NCI-H526 treated with DMSO at 0.1 percent for 48 hours (cell line): ENCODE measurements at places on chromosomes 12 and 14.

GRCh38 chr14:51302295-51303030, 62.4 kb downstream of the TMX1 start:
- DNase-seq: no peak

DNA sequence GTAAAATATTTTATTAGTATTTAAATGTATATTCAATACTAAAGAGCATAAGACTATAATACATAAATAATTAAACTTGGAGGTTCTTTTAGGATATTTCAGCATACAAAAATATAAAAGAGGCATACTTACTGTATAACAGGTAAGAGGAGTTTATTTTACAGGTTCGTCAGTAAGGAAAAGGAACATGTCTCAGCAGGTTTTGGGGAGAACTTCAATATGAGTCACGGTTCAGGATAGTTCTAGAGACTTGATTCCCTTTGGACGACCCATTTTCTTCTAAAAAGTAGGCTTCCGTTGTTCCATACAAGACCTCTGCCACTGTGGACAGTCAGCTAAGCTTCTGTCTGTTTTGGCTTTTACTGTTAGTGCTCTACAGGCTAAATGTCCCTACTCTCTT, 181.1 kb downstream of the ALX1 start:
- no peak for DNase-seq

GRCh38 chr14:24194873-24195185, 412 bp downstream of the TM9SF1 start:
- DNase-seq: no peak

DNA sequence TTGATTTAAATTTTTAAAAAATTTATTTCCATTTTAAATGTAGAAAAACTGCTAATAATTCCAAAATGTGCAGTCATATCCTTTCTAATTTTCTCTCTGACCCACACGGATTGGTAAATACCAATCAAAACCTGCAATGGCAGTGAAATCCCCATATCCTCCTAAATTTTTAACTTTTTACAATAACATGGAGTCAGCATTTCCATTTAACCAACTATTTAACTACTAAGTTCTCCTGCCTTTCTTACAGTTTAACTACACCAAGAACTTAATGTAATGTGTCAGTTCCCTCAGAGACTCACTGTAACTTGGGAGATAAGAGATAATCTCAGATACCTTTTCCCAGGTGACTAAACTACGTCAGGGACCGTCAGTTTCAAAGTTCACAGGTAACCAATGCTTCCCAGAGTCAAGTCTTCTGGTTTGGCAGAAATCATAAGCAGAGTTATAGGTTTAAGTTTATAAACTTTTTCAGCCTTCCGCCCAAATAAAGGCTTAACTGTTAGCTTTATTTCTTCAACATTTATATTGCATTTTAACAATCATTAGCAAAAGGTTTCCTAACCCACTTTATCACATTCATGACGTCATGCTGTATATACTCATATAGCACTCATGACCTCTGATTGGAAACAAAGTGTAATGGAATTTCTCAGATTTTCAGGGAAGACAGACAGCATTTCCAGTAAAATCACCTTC, 7.6 kb downstream of the KRAS start:
- no peak for DNase-seq

DNA sequence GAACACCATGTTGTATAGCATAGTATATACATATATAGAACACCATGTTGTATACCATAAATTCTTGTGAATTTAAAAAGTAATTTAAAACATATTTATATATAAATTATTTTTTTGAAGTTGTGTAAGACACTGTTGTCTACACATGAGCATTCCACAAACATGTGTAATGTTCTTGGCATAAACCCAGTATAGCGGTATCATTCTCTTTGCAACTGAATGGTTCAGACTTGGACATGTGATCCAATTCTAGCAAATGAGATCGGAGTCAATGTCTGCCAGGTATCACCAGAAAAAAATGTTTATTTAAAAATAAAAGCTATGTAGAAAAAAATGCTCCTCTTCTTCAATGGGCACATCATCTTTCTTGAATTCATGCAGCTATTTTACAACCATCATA, 33.9 kb downstream of the CEP290 start:
- DNase-seq: no peak

DNA sequence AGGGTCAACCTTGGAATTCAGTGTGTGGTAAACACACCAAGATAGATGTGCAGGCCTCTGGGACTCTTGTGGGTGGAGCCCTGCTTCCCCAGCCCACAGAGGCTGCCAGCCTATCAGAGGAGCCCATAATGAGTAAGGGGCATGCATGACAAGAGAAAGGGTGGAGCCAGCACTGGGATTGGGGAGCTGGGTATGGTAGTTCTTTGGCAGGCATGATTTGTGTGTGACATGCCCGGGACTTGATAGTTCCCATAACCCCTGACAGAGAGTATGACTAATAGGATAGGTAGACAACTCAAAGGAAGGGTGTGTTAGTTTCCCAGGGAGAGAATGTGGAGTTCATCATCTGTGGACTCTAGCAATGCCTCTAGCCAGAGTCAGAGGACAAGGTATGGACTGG, 143.0 kb downstream of the EMP1 start:
- no peak for DNase-seq

DNA sequence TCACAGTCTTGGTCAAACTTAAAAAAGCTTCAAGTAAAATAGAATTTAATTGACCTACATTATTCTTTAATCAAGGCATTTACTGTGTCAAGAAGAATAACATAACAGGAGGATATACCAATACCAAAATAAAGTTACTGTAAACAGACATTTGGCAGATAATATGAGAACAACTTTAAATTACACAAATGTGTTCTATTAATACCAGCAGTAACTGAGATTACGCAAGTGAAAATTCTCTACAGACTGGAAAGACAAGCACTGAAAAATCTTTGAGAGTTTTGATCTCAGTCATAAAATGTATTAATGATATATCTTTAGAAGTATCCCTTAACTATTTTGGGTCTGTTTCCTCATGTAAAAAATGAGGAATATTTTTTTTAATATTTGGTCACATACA, 169.2 kb upstream of the SOX5 start:
- no peak for DNase-seq

- no peak for DNase-seq
Observed at GRCh38 chr12:1666215-1666614, 24.7 kb upstream of the ADIPOR2 start.

DNA sequence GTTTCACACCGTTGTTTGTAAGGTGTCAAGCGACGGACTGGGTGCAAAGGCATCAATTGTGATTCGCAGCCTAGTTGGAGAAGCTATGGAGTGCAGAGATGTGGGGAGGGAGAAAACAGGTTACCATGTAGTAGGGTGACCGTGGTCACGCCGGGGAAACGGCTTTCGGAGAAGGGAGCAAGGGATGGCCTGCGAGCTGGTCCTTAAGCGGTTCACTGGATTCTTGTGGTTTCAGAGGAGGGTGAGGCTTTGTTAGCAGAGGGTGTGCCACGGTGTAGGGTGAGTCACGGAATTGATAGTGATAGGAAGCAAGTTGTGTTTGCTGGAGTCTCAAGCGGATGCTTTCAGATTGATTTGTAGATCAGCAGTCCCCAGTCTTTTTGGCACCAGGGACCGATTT, 2.3 kb downstream of the PIWIL1 start:
- no peak for DNase-seq

DNA sequence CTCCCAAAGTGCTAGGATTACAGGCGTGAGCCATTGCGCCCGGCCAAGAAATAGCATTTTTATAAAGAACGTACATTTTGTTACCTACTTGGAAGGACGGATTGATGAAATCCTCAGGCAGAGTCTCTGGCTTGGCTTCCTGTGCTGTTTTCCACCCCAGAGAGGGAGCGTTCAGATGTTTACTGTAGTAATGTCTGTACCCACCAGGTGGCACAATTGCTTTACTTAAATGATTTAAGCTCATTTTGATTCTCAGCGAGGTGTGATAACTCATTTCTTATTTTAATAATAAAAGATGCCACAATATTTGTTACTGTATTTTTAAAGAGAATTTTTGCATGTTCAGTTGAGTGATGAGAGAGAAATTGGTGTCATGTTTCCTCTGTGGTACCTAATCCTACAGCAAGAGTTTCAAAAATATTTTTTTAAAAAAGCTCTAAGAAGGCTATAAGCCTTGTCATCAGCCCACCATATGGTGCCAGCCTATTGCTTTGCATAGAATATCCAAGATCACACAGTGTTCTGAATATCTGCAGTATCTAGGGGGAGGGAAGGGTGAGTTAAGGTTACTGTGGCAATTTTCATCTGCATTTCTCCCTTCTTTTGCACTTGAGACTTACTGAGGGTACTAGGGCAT, 82.6 kb upstream of the TRAF3 start:
- DNase-seq: peak; percentile 68

- peak; percentile 52 for DNase-seq
Observed at GRCh38 chr12:124551268-124552144, 15.9 kb downstream of the NCOR2 start.

DNA sequence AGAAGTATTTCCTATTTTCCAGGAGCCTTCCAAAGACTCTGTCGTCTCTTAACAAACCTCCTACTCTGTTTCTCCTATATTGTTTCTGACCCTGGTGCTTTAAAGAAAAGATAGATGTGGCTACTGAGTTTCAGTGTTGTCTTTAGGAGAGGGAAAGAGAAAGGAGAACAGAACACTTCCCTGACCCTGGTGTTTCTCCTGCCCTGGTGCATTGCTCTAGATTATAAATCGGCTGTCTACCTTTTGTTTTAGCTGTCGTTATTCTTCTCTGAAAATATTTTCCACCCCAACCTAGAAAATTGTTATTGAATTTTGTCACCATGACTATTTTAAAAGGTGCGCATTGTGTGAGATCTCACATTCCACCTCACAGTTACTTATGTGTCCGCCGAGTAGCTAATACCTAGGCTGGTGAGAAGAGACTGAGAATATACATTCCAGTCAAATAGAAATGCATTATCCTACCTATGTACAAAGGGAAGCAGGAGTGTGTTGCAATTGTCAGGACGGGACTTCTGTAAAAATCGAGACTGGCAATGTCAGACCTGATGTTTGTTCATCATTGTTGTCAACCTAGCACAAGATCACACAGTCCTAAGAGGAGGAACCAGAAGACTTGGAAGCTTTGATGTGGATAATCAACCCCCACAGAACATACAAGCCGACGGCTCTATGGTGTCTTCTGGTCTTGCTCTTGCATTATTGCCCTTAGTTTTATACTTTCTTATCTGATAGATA, 108.7 kb upstream of the SLC38A4 start:
- no peak for DNase-seq

- DNase-seq: no peak
Observed at GRCh38 chr14:85575617-85575898, 45.6 kb downstream of the FLRT2 start.

GRCh38 chr14:23481979-23482822, 12.7 kb downstream of the NGDN start:
- no peak for DNase-seq

DNA sequence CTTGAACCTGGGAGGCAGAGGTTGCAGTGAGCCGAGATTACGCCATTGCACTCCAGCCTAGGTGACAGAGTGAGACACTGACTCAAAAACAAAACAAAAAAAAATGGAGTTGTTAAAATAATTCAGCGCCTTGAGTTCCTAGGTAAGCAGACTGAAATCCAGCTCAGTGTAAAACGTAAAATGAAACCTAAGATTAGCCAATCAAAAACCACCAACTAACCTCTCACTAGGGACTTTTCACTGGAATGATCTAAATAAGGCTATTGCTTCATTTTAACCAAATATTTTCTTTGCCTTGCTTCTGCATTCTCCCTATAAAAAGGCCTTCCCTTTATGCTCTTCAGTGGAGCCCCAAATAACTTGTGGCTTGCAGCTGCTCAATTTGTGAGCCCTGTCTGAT, 91.6 kb upstream of the HIF1A start:
- DNase-seq: no peak

DNA sequence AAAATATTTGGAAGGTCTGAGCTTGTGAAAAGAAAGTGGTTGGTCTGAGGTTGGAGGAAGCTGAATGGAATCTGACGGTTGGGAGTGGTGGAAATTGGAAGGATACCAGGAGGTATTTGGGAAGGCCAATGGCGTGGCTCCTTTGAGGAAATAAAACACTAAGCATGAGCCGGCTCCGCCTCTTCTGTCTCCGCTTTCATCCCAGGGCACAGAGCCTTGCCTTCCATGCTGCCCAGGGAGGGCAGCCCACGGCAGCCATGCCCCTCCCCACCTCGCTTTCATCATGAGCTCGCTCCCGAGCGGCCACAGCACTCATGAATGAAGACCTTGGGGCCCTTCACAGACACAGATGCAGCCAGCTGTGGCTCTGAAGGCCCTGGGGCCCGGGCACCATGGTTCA, 36.2 kb downstream of the HSP90AA1 start:
- no peak for DNase-seq

GRCh38 chr14:35998303-35998702, 172.2 kb downstream of the BRMS1L start:
- DNase-seq: no peak

- no peak for DNase-seq
Observed at GRCh38 chr12:109592905-109593272, 19.3 kb downstream of the MVK start.

- peak; percentile 32 for DNase-seq
Observed at GRCh38 chr14:23910101-23910875, 43.3 kb upstream of the DHRS4 start.

DNA sequence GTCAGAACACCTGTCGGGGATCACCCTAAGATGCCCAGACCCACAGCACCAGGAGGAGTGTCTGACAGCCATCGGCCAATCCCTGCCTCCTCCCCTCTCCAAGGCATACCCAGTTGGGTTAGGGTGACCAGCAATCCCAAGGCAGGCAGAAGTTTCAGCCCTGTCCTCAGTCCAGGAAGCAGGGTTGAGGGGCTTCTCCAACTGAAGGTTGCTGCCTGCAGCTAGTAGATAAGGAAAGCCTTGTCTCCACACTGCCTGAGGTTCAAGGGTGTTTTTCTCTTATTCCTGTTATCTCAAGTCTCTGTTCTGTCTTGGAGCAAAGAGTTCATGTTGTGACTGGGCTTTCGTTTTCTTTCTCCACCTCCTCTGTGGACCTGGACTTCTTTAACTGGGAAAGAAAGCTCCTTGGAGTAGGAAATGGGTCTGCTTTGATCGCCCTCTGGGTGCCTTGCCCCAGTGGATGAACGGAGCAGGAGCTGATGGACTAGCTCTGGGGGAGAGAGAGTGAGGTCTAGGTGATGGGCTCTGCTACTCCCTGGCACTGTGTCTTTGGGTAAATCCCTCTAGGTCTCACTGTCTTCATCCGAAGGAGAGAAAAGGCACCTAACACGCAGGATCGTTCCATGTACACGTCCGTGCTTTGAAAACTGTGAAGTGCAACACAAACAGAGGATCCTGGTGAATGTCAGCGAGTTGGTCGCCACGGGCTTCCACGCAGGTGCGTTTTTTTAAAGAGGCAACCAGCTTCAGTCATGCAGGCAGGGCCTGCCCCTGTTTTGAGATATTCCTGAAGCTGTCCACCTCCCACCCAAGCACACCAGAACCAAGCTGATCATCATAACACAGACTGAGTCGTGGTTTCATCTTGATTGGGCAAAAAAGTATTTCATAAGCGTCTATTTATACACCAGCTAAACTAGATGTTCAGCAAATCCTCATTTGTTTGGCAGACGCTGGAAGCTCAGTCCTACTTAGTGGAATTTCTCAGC, 52.5 kb upstream of the FOXN3 start:
- no peak for DNase-seq

DNA sequence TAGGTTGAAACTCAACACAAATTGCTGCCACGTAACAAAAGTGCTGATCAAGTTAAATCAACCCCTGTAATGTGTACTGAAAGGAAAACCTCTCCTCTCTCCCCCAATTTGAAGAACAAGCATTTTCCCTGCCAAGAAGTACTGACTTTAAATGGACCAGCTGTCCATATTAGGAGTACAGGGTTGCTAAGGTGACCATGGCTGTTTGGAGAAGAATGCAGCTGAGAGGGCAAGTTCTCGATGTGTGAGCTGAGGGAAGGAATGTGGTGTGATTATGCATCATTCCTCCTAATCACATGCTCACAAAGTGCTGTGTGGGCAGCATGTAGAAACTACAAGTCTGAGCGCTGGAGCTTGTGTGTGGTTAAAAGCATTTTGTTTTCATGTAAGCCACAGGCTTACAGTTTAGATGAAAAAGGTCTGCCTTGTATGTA, 50.9 kb upstream of the CCT2 start:
- no peak for DNase-seq
